RWPE2 (cell line): ENCODE measurements at places on chromosomes 16 and 17.

GRCh38 chr17:29042679-29043538, at the start of gene PIPOX:
PIPOX (plus strand) TSS chr17:29043141; CDS start chr17:29043226, 85 bp downstream.
- DNase-seq = no peak

DNA sequence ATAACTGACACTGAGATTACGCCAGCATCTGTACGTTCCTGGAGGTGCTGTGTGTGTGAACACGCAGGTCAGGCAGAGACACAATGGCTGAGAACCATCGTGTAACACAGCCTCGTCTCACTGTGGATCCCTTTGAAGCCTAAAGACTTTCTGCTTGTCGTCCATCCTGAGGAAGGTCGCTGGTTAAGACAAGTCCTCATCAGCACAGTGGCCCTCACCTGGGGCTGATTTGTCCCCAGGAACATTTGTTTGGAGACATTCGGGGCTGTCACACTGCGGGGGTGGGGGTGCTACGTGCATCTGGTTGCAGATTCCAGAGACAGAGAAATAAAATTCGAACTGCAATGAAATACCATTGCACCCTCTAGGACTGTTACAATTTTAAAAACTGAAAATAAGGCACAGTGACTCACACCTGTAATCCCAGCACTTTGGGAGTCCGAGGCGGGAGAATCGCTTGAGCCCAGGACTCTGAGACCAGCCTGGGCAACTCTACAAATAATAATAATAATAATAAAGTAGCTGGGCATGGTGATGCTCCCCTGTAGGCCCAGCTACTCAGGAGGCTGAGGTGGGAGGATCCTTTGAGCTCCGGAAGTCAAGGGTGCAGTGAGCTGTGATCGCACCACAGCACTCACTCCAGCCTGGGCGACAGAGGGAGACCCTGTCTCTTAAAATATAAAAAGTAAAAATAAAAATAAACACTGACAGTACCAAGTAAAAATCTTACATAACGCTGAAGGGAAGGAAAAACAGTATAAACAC, 112.0 kb upstream of the METRNL start:
- DNase-seq = no peak

DNA sequence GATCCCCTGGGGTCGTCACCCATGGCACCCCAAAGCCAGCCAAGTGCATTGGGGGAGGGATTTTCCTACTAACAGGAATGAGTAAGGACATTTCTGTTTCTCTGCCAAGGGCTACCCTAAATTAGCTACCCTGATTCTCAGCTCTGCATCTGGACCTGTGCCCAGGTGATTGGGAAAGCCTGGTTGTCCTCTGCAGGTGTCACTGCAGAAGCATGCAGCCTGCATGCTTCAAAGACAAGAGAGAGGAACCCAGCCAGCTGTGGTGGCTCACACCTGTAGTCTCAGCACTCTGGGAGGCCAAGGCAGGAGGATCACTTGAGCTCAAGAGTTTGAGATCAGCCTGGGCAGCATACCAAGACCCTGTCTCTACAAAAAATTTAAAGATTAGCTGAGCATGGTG, 19.6 kb downstream of the BEAN1 start:
- no peak for DNase-seq

- DNase-seq = no peak
Observed at GRCh38 chr16:49281480-49281842, at the start of gene CBLN1. CBLN1 (minus strand) TSS chr16:49281838; CDS start chr16:49281465, 373 bp downstream.

- no peak for DNase-seq
Observed at GRCh38 chr17:48499248-48499647, 31.6 kb downstream of the HOXB1 start.
